ENCODE measurements at places on chromosomes 12 and 14.

DNA sequence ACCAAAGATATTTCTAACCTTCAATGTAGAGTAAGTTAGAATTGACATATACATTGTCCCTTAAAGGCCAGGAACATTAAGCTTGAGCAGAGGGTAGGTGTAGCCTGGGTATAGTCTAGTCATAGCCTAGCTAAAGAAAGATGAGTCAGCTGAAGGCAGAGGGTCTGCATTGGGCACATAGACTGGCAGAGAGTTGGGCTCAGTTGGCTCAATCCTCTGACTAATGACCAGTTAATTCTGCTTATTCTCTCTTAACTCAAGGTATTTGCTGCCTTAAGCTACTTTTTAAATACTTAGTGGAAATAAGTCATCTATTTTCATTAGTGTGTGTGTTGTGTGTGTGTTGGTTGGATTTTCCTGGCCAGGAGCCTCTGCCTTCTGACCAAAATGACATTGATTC lies 467.1 kb downstream of the RAD51B start:
- no peak for DNase-seq
- H3K27me3 ChIP-seq: no peaks in the 10 kb centered on the region
- H3K4me3 ChIP-seq: peak overlapping the region; percentile 22
- peaks cover 73% of the 10 kb centered on the region for H3K4me1 ChIP-seq
- H3K36me3 ChIP-seq: peaks cover 3% of the 10 kb centered on the region

GRCh38 chr14:105185001-105185400 lies 3.9 kb upstream of the NUDT14 start:
- no peak overlapping the region for H3K4me3 ChIP-seq
- peaks cover 9% of the 10 kb centered on the region for H3K27me3 ChIP-seq
- H3K27ac ChIP-seq: no peak overlapping the region
- no peaks in the 10 kb centered on the region for H3K36me3 ChIP-seq

- no peak overlapping the region for H3K4me3 ChIP-seq
- H3K27ac ChIP-seq: no peak overlapping the region
- H3K4me1 ChIP-seq: peaks cover 12% of the 10 kb centered on the region
- no peaks in the 10 kb centered on the region for H3K36me3 ChIP-seq
These were observed 6.2 kb downstream of the DENND5B start for GRCh38 chr12:31584782-31585181.

- peaks cover 2% of the 10 kb centered on the region for H3K36me3 ChIP-seq
- H3K27me3 ChIP-seq: no peaks in the 10 kb centered on the region
- H3K4me1 ChIP-seq: peaks cover 2% of the 10 kb centered on the region
- H3K27ac ChIP-seq: no peak overlapping the region
- H3K4me3 ChIP-seq: no peak overlapping the region
- DNase-seq: no peak
These were observed 37.8 kb upstream of the ATF7IP start for GRCh38 chr12:14327711-14328110.

- H3K36me3 ChIP-seq: peaks cover 3% of the 10 kb centered on the region
- H3K27me3 ChIP-seq: no peaks in the 10 kb centered on the region
These were observed 58.0 kb downstream of the ARL6IP4 start for GRCh38 chr12:123038486-123038885.

Measured in activated naive CD8-positive, alpha-beta T cell treated with anti-CD3 and anti-CD28 coated beads, Interleukin-2, amount 50 U/mL, for 24 hours (primary cell).